ENCODE measurements at places on chromosomes 7 and 10.

DNA sequence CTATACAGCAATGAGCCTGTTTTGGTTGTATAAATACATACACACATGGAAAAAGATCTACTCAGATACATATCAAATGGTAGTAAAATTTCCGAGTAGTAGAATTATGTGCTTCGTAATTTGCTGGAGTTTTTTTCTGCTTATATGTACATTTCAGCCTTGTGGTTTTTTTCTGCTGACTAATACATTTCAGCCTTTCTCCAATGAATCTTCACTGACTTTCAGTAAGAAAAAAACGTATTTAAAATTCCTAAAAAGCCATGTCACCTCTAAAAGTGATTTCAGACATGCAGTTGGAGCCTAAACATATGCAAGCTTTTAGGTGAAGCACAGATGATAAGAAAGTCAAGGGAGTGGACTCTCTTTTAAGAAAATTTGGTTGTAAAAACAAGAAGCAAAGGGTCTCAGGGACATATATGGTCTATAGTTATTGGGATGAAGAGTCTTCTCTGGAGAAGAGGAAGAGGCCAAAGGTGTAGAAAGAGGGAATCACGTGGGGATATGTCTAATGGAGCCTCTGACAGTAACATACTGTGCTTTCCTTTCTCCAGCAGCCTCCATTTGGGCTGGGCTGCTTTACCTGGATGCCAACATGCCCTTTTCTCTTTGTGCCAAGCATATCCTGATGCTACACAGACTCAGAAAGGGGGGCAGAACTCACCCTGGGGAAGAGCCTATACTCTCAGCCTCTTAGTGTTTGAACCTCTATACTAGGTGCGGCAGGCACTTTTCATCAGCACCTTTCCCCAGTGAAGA, 2.4 kb downstream of the AMPH start:
- DNase-seq: peak; percentile 80

GRCh38 chr10:62924344-62924748, 108.2 kb upstream of the EGR2 start:
- no peak for DNase-seq

GRCh38 chr10:5094265-5095205, at the start of gene AKR1C3:
TSS of gene AKR1C3 (plus strand) at chr10:5094414. CDS start at chr10:5094445, 31 bp downstream.
- DNase-seq: peak; percentile 44

DNA sequence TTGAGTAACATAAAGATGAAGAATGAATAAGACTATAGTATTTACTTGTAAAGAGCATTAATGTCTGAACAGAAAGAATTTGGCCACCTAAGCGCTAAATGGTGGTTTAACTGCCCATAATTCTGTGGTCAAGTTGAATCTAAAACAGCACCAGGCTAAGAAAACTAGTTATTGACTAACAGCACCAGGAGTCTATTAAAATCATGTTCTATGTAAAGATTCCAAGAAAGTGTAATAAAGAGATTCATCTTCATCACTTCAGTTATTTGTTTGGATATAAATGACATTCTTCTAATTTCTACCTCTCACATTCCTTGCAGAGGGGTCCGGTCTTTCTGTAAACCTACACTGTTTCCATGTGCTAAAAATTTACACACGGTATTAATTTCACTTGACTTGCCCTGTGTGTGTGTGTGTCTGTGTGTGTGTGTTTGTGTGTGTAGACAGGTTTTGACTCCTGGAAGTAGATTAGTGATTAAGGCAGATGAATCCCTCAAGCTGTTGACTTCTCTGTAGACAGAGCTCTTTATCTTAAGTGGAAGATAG, 84.4 kb downstream of the KLF6 start:
- no peak for DNase-seq

GRCh38 chr7:129993275-129993674, 40.5 kb upstream of the UBE2H start:
- no peak for DNase-seq

GRCh38 chr7:151683615-151684407, 164.1 kb upstream of the RHEB start:
- no peak for DNase-seq

- no peak for DNase-seq
These were observed 137.9 kb upstream of the PPIF start for GRCh38 chr10:79209340-79209739.

GRCh38 chr7:937856-938484, 16.5 kb downstream of the ADAP1 start:
- no peak for DNase-seq

DNA sequence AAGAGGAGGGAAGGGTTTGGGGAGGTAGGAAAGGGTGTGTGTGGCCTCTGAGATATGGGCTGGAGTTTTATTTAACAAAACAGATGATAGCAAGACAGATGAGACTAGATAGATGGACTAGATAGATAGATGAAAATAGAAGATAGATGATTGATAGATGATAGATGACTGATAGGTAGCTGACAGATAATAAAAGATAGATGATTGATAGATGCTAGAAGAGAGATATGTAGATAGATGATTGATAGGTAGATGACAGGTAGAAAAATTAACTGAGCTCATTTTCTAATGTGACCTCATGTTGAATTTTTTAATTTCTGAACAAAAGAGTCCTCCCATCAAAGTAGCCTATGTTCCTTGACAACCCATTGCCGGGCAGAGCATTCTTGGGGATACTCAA, 116.6 kb upstream of the SFMBT2 start:
- DNase-seq: no peak

DNA sequence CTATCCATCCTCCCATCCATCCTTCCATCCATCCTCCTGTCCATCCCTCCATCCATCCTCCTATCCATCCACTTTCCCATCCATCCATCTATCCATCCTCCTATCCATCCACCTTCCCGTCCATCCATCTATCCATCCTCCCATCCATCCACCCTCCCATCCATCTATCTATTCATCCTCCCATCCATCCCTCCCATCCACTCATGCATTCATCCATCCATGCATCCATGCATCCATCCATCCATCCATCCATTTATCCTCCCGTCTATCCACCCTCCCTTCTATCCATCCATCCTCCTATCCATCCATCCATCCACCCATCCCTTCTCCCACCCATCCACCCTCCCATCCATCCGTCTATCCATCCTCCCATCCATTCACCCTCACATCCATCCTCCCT, 25.2 kb upstream of the PSMG3 start:
- DNase-seq: no peak

DNA sequence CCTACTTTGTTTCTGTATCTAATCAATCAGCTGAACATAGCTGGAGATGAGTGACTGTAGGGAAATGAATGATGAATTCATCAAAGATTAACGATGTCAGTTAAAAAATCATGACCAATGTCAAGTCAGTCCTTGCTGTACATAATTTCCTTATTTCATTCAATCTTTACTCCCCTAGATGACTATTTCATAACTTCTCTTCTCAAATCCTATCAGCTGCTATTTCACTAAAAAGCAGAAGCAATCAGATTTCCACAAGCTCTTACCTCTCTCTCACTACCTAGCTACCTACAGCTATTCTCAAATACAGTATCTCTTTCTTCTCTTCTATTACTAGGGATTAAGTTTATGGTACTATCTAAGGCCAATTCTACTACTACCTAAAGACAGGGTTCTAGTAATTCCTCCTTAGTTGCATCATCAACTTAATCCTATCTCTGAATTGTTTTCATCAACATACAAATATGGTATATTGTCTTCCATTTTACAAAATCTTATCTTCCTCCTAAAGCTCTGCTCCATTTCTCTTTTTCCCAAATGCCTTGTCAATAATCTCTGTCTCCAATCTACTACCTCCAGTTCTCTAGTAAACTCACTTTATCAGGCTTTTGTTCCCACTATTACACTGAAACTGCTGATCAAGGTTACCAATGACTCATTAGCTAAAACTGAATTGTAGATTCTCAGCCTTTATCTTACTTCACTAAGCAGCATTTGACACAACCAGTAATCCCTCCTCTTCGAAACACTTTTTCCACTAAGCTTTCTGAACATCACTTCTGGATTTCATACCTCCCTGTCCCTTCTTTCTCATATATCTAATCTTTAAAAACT, 28.4 kb downstream of the JMJD1C start:
- DNase-seq: peak; percentile 10

GRCh38 chr10:69646185-69647060, 16.4 kb downstream of the FAM241B start:
- no peak for DNase-seq

GRCh38 chr7:101218236-101219125, 516 bp downstream of the ZNHIT1 start:
- no peak for DNase-seq

DNA sequence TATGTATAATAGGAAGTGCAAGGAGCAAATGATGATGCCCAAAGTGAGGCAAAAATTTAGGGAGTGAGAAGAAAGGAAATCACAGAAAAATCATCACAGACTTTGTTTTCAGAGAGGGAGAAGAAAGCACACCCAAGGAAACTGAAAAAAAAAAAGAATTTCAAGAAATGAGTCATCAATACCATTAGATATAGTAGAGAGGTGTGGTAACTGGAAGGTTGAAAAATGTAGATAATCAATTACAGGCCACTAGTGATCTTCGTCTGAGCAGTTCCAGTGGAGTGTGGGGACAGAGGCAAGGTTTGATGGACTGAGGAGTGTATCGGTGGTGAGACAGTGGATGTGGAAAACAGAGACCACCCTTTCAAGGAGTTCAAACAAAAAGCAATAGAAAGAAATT, 31.7 kb downstream of the ASB4 start:
- no peak for DNase-seq

GRCh38 chr10:77862595-77862994, 64.0 kb downstream of the DLG5 start:
- no peak for DNase-seq

DNA sequence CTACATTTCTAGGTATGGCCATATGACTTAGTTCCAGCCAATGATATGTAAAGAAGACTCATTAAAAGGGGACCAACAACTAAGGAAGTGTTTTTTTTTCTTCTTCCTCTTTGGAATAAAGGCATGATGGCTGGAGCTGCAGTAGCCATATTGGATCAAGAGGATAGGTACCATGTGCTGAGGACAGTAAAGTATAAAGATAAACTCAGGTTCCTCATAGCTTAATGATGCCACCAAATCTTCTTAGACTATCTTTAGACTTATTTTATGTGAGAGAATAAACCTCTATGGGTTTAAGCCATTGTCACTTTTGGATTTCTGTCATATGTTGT, 85.3 kb downstream of the ANLN start:
- no peak for DNase-seq

- no peak for DNase-seq
These were observed 34.8 kb downstream of the MGMT start for GRCh38 chr10:129501652-129502436.

GRCh38 chr7:44249639-44250234, 49.0 kb downstream of the YKT6 start:
- no peak for DNase-seq

DNA sequence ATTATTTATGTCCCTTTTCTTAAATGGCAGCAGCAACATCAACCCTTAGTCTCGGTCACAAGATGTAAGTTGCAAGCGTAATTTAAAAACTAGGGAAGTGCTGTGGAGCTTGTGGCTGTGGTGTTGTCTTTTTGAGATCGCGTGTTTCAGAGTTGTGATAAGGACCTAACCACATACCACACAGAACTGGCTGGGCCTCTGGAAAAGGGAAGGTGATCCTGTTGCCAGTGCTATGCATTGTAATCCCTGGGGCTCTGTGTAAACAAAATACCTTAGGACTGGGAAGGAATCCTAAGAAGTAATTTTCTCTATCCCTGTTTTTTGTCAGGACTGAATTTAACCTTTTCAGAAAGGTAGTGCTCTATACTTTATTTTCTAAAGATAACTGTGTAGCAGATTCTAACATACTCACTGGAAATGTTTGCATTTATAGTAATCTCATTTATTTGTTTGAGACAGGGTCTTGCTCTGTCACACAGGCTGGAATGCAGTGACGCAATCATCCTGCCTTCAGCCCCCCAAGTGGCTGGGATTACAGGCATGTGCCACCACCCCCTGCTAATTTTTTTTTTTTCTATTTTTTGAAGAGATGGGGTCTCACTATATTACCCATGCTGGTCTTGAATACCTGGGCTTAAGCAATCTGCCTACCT, 60.4 kb downstream of the INPP5F start:
- no peak for DNase-seq

DNA sequence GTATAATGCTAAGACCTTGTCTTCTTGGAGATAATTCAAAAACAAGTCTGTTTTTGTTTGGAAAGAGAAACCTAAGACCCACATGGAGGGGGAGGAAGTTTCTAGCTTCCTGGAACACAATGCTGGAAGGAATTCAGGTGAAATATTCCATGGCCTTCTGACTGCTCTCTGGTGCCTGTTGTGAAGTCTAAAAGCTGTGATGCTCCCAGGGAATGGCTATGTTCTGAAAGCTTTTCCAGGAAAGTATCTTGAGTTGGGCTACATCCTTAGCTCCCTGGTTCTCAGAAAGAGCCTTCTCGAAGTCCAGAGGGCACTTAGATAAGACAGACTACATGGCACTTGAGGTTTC, 12.5 kb upstream of the PFKP start:
- DNase-seq: no peak

DNA sequence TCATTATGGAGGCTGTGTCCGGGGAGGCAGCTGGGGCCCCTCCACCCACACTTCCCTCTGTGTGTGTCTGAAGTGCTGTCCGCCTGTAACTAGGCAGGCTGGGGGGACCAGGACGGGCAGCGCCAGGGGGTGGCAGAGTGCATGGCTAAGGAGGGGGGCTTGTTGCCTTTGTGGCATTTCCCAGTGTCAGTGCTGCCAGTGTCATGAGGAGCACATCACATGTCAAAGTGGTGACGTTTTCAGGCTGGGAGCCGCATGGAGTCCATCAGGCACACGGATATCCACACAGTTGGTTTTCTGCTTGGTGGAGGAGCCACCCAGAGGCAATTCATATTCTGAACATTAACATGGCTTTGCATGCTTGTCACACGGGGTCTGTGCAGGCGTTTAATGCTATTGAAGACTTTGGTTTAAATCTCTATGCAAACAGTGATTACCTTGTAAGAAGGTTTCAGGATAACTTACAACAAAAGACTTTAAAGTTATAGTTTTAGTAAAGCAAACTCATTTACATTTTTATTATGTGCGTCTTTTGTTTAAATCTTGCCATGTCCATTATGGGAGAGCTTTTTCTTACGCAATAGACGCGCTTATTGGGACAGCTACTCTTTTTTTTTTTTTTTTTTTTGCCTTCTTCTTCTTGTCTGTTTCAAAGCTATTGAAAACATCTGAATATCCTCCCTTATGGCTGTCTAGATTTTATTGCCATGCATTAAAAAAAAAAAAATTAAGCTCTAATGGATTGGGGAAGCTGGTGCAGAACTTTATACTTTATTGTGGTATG, 52.9 kb downstream of the C10orf67 start:
- DNase-seq: no peak

DNA sequence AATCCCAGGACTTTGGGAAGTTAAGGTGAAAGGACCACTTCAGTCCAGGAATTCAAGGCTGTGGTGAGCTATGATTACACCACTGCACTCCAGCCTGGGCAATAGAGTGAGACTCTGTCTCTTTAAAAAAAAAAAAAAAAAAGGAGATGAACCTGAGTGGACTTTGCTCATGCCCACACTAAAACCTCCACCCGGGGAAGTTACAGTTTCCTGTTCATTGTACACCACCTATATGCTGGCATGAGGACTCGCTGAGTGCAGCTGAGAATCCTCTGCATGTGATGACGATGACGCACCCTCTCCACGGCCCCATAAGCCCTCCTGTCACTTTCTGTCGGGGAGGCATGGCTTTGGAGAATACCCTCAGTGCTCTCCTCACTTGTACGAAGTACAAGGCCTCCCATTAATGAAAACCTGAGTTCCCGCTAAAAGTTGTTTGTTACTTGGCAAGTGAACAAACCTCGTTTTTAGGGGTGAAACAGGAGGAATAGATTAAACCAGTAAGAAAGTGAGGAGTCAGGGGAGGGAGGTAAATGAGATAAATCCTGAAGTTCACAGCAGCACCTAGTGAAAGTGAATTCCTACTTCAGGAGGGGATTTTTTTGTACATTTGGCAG, 15.9 kb downstream of the TMEM176B start:
- DNase-seq: no peak

All from EL (cell line).